Fibroblast of skin of right biceps (primary cell): ENCODE measurements at places on chromosomes 2 and 18.

DNA sequence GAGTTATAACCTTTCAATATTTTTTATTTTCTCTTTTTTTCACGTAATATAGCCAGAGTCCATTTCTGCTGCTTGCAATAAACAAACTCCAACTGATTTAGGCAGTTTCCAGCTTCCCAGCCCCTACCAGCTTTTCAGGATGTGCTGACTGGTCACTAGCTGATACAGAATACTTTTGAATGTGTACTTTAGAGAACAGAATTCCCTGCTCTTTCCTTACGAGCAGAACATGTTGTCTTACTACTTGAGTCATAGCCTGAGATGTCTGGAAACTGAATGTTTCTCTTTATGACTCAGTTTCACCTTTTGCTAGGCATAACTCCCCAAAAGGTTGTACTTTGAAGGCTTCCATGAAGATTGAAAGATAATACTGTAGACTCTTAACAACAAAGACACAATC lies 44.5 kb upstream of the KCNE4 start:
- peak; percentile 74 for DNase-seq

DNA sequence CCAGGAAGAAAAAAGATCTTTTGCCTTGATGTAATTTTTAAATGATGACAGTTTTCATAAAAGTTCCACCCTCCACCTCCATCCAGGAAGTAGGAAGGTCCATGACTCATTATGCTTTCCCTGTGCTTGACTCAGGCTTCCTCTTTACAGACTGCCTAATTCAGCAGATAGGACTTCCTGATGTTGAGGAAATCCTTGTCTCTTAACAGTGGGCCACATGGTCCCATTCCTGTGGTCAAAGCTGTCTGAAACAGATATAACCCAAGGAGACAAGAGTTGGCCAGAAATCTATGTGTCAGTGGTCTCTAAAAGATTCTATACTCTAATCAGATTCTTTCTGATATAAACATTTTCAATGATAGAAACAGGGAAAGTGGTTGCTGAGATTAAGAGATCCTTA lies 119.1 kb downstream of the BAZ2B start:
- DNase-seq, result peak; percentile 96

DNA sequence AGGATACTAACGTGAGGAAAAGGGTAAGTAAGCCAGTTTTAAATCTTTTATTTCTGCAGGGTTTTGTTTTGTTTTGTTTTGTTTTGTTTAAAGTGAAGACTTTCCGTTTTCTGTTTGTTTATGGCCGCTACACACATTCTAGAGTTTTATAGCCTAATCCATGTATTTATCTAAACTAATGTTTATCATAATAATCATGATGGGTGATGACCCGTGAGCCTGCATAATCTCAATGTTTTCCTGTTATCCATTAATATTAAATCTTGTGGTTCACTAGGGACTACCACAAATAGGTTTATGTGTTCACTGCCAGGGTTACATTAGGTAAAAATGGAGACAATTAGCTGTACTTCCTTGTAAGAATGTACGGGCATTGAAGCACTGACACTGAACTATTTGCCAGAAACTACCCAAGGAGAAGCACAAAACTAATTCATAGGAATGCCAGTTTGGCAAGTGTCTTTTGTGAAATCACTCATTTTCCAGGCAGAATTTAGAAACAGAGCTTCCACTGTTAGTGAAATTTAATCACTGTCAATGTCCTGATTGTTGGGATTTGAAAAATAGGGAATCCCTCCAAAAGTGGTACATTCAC lies 574.8 kb downstream of the LRP1B start:
- no peak for DNase-seq

DNA sequence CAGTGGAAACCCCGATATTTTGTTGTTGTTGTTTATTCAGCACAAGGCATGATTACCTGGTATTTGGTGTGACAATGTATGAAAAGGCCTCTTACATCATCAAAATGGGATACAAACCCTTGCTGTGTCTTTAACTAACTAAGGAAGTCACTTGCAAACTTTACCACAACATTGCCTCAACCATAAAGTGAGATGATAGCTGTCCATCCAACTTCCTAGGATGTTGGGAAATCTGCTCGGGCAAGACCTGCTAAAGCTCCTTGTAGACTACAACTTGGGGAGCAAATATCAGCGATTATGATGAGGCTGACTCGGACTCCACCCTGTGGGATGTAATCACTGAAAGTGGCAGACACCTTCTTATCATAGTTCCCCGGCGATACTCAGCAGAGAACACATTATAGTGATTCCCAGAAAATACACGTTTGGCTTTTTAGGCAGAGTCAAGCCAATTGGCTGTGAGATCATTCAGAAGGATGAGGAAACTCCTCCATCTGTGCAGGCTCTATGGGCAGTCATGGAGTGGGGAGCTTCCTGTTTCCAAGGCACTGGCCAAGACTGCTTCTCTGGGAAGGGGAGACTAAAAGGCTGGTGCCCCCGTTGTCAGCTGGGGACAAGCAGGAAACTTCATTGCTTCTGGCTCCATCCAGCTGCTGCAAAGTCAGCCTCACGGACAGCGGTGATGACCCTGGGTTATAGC lies 289.0 kb downstream of the RNF144A start:
- DNase-seq, result no peak

- no peak for DNase-seq
Observed at GRCh38 chr2:211564441-211564840, 974.2 kb downstream of the ERBB4 start.

DNA sequence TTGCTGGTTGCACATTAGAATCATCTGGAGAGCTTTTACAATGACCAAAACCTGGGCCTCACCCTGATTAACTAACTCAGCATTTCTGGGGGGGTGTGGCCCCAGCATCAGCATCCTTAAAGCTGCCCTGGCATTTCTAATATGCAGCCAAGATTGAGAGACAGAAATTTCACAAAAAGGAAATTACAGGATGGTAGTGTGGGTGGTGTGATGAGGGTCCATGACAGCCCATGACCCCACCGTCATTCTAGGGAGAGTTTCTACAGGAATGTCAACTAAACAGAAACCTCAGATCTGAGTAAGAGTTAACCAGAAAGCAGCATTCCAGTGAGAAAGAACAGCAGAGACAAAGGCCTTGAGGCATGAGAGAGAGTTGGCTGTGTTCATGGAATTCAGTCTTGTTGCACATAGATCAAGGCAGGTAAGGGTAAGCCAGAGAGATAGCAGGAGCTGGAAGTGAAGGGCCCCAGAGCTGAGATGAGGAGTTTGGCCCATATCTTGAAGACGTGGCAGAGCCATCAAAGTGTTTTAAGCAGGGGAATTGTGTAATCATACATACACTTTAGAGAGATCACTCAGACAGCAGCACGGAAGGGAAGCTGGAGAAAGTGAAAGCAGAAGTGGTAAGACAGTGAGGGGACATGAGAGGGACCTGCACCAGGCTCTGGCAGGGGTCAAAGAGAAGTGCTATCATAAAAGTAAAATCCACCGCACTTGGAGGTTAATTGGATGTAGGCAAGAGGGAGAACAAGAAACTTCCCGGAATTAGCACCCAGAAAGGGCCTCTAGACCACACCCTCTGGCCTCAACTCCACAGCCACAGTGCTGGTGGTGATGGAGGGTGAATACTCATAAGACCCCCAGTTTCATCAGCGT lies 7.8 kb upstream of the TRABD2A start:
- peak; percentile 71 for DNase-seq
